IMR-90 (cell line): ENCODE measurements at places on chromosomes 3 and 15. TPM values are rescaled to one million over a fixed set of nuclear protein-coding genes. Genes with fewer than 3 reads are reported as not detected.

GABRA5 gene
- 7.3 and 8.3 TPM in 2 replicates for total RNA-seq

RPL22L1 gene
- total RNA-seq: 37.1 and 77.8 TPM in 2 replicates

GRCh38 chr3:94303897-94304296 is 241.0 kb downstream of the NSUN3 start:
- DNase-seq: peak; percentile 1

GRCh38 chr3:15040844-15041243 is 24.3 kb downstream of the MRPS25 start:
- DNase-seq: no peak

GRCh38 chr3:194949592-194949991 is 263.9 kb downstream of the FAM43A start:
- no peak for DNase-seq

DNA sequence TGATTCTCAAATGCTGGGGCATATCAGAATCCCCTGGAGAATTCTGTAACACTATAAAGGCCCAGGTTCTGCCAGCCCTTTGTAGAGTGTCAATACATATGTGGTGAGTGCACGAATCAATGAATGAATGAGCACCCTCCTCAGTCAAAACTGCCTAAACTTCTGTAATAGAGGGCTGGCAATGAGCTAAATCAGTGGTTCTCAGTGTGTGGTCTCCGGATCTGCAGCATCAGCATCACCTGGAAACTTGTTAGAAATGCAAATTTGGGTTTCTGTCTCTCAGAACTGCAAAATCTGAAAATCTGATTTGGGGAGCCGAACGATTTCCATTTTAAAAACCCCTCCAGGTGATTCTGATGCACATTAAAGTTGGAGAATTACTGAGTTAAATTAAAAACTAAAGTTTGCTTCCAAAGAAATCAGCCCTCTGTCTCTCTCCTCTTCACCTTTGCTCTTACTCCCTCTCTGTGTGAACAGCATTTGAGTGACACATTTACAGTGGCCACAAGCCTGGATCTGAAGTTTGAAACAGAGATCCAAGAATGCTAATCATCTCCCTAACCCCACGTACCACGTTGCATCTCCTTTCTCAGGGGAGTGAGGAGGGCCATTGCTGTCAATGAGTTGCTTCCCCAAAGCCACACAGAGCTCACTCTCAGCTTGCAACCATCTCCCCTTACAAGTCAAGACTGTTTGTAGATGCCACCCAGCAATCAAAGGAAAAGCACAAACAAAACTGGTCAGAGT is 109.5 kb downstream of the STAC start:
- DNase-seq: no peak

- DNase-seq: no peak
Measured at GRCh38 chr3:52291508-52292181, 4.0 kb downstream of the GLYCTK start.

DNA sequence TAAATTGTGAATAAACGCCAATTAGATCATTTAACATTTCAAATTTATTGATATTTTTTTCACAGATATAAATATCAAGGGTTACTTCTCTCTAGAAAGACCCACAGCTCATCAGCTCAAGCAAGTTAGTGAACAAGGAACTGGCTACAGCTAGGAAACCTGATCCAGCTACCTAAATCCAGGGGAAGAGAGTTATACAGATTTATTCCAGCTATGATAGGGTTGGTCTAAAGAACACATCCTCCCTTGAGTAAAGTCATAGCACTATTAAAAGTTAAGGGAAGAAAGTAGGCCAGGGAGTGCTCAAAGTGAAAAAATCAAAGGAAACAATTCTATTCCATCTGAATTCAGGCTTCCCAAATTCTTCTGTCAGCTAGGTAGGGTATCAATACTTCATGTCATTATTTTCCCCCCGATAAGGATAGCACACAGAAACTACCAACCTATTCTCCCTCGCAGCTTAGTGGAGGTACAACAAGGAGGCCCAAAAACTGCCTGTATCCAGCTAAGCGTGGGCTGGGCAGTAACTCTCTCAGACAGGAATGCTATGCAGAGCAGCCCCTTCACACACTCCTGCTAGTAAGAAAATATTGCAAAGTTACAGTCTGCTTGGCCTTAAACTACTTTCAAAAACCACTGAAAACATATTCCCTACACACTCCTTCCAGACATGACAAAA is 44.0 kb downstream of the DCUN1D1 start:
- no peak for DNase-seq

DNA sequence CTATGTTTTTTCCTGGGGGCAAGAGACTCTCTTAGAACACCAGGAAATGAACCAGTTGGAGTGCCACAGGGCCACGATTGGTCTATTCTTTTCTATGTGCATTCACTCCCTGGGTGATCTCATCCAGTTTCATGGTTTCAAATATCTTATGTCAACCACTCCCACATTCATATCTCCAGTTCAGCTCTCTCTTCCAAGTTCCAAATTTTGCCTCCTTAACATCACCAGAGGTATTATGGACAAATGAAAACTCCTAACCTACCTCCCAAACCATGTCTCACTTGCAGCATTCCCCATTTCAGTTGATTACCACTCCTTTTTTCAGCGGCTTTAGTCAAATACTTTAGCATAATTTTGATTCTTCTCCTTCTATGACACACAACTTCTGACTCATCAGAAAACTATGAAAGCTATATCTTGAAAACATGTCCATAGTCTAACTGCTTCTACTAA is 203.1 kb upstream of the SEMA6D start:
- peak; percentile 76 for DNase-seq
